ENCODE measurements at places on chromosomes 1 and 21.
A peak's percentile ranks its signal among the peaks of the same experiment; 100 is the strongest.

GRCh38 chr1:101284622-101285218 is 47.9 kb downstream of the S1PR1 start:
- no peak for DNase-seq

DNA sequence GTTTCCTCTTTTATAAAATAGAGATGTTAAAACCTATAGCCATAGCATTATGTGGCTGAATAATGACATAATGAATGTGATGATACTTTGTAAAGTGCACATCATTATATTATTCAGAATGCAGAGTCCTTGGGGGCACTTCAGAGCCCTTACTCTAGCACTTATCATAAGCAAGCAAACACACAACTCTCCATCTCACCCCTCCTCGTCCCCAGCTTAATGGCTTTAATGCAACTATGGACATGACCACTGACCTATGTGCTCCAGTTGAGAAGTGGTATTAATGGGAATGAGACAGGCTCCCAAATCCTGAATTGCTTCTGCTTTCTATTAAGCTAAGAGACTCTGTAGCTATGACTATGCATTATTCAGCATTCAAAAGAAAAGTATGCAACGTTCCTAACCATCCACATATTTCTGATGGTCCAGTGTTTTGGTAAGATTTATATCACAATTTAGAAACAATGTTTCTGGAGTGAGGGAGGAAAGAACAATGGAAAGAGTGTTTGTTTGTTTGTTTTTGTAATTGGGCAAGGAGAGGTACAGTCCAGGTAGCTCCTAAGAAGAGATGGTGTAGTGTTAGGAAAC is 194.0 kb upstream of the PLXNA2 start:
- DNase-seq = no peak

GRCh38 chr1:201459775-201460174 is 9.2 kb downstream of the PHLDA3 start:
- DNase-seq = no peak

DNA sequence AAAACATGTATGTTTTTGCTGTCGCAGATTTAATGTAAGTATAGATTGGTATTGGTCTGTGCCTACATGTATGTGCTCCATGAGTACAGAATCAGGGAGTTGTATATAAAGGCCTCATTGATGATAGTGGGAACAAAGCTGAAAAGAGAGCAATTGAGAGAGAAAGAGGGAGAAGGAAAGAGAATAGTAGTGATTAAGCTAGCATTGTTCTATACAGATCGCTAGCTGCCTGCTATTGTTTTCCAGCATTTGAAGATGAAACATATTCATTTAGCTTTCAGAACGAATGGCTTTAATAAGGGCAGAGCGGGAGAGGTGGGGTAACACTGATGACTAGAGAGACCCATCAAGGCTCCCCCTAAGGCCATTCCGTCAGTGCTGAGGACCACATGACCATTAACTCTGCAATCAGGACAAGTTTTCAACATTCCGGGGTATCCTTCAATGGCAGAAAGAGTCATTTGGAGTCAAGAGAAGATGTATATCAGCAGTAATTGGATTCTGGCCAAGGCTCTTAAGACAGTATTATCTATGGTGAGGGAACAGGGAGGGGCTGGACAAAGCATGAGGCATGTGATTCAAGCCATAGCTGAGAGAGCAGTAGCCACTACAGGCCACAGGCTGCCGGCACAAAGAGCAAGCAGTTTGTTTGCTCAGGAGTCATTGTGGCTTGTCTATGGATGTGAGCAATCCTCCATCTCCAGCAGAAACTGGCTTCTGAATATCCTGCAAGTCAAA is 176.5 kb downstream of the PBX1 start:
- no peak for DNase-seq

GRCh38 chr21:37582590-37582989 is 216.0 kb downstream of the DYRK1A start:
- peak; percentile 10 for DNase-seq

GRCh38 chr1:67005068-67005467 is 48.9 kb downstream of the SLC35D1 start:
- DNase-seq = no peak

DNA sequence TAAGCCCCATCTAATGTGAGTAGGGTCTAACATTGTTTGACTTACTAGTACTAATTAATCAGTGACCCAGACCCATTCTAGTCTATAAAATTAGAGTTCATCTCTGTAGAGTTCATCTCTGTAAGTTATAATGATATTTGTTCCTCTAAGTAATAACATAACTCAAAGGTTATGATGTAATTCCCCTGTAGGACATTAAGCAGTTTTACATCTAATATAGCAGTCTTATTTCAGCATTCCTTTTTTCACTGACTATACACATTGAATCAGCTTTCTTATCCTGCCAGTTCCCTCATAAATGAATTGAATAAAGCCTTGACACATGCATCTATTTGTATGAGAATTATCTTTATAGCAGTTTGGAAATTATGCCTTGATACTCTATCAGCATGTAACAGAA is 90.9 kb downstream of the SH3GLB1 start:
- no peak for DNase-seq

DNA sequence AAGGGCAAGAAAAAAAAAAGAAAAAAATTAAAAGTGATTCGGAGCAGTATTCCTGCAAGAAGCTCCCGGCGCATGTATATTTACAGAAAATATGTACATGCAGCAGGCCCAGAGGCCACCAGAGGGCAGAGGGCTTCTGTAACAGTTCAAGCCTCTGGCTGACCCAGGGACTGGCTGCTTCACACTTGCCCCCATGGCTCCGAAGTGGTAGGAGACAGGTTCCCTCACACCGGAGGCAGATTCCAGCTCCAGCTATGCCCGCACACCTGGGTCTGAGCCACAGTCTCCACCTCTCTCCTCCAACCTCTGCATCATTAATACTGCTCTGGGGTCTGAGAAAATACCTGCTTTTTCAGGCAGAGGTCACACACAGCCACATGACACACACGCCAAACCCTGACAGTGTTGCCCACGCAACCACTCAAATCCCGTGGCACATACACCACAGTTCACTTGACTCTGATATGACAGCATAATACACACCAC is 2.2 kb upstream of the ARHGAP30 start:
- DNase-seq = peak; percentile 69

GRCh38 chr1:41613689-41614574 is 129.4 kb upstream of the EDN2 start:
- DNase-seq = no peak

- DNase-seq = no peak
These were observed 61.7 kb downstream of the ATF6 start for GRCh38 chr1:161827786-161828185.

DNA sequence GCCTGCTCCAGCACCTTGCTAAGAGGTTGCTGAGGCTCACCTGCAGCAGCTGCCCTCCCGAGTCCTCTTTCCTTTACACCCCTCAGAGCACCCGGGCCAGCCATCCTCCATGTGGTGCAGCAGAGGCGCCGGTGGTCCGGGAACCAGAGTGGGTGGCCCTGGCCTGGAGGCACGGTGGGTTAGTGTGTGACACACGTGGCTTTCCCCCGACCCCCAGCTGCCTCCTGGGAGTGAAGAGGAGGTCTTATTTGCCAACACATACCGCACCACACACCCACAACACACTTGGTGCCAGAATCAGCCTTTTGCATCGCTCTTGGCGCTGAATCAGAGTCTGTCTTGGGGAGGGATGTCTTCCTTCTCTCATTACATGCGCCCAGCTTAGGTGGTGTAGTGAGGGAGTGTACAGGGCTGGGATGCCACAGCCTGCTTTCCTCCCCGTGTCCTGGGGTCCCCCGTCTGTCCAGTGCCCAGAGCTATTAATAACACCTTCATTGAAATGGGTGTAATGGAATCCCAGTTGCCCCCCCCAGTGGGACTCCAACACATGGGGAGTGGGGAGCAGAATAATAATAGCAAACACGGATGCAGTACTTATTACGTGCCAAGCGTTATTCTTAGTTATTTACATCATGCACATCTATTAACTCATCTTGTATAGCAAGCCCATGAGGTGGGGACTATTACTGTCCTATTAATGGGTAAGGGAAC is 38.2 kb downstream of the MAPKAPK2 start:
- DNase-seq = no peak

DNA sequence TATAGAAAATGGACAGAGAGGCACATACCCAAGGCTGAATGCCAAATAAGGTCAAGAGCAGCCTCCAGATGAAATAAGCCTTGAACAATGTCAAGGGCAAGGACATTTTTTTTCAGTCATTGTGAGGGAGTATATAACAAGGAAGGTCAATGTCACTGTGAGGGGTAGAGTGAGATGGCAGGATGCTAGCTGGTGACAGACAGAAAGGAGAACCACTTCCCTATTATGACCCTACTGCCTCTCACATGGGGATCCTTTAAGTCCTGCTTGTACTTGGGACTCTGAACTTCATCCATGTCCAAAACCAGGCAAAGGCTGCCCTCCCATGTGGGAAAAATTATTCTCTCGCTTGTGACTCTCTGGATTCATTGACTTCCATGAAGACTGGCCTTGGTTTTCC is 119.5 kb upstream of the COA6 start:
- DNase-seq = no peak

DNA sequence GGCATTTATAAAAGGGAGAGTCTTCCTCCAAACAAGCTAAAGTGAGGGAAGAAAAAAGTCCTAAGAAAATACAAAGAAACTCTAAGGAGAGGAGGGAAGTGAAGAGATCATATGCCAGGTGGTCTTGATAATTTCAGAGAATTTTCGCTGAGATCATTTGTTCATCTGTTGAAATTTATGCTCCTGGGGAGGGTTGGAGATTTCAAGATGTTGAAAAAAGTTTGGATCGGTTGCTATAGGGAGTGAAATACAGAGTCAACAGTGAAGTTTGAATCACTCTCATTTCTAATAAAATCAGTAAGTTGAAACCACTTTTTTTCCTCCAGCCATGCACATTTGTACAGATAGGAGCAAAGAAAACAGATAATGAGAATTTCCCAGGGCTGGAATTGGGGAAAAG is 299.1 kb upstream of the ADAMTS5 start:
- DNase-seq = no peak

DNA sequence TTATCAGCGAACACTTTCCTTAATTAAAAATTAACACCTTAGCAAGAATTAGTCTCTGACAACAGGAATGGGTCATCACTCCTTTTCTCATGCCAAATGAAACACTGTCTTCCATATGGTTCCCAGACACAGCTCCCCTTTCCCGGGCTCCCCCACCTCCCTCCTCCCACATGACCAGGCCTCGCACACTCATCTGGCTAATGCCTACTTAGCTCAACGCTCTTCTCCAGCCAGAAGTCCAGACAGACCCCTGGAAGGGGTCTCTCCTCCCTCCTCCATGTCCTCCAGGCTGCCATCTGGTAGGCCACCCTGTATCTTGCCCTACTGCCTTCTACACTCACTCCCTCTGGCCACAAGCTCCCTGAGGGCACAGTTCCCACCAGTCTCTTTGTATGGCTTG is 39.9 kb downstream of the KCNC4 start:
- DNase-seq = no peak

- no peak for DNase-seq
These were observed 5.1 kb downstream of the TLCD4 start for GRCh38 chr1:95122151-95122697.

DNA sequence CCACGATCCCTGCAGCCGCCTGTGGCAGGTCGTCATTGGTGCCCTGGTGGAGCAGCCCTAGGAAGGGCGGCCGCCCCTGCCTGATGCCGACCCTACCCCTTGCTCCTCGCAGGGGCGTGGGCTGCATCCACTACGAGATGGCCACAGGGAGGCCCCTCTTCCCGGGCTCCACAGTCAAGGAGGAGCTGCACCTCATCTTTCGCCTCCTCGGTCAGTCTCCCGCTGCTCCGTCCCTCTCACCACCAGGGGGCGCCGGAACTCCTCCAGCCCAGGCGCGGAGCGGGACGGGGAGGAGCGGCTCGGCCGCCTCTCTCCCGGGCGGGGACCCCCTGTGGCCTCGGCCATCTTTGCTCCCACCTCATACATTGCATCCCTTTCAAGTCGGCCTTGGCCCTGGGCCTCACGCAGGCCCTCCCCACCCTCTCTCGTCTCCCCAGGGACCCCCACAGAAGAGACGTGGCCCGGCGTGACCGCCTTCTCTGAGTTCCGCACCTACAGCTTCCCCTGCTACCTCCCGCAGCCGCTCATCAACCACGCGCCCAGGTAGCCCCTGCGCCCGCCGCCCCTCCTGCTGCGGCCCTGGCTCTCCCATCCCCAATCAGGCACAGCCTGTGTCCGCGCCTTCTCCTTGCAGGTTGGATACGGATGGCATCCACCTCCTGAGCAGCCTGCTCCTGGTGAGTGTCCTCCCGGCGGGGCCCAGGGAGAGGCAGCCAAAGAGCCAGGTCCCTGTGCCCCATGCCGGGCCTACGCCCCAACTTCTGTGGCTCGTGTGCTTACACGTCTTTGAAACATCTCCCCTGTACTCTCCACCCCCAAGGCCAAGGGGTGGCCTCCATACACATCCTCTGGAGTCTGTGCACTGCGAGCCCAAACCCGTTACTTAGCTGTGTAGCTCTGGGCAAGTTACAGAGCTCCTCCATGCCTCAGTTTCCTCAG is 24.7 kb downstream of the CDK18 start:
- peak; percentile 74 for DNase-seq

- DNase-seq = no peak
These were observed 99.4 kb downstream of the UCHL5 start for GRCh38 chr1:192959657-192960186.

- DNase-seq = no peak
These were observed 673 bp upstream of the DHCR24 start for GRCh38 chr1:54887665-54888071.

- no peak for DNase-seq
These were observed 54.0 kb downstream of the AKT3 start for GRCh38 chr1:243796016-243796415.

DNA sequence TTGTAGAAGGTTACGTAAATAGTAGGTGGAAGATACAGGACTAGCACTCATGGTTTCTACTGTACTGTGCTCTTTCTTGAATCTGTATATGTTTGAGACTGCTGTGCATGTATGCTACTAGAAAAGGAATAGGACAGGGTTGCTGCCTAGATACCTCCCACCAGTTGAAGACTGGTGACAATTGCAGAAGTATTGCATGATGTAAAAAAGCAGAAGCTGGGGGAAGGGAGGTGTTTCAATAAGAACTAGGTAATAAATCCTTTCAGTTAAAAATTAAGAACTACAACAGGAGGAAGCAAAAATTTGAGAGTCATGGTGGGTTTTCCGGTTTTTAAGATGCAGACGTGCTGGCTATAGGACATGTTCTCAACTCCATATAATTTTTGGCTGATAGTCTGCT is 88.1 kb downstream of the CCDC30 start:
- DNase-seq = no peak

GRCh38 chr1:3033040-3033789 is 11.9 kb downstream of the ACTRT2 start:
- peak; percentile 39 for DNase-seq

DNA sequence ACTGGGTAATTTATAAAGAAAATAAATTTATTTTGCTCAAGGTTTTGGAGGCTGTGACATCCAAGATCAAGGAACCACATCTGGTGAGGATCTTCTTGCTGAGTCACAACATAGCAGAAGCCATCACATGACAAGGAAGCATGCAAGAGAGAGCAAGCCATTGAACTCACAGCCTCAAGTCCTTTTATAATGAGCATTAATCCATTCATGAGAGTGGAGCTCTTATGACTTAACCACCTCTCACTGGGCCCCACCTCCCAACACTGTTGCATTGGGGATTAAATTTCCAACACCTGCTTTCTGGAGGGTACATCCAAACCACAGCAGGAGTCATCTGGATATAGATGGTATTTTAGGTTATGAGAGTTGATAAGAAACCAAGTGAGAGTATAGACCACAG is 20.6 kb upstream of the EGLN1 start:
- no peak for DNase-seq

All from CD4-positive, alpha-beta T cell treated with Interleukin-1 beta for 1 hour (primary cell).